ENCODE measurements at places on chromosomes 5 and 9. TPM values are rescaled to one million over a fixed set of nuclear protein-coding genes. Genes with fewer than 3 reads are reported as not detected.

The LNPEP gene
- 34.9 TPM for total RNA-seq

The SPARC gene
- 817 TPM for total RNA-seq

The SYNPO gene
- 1.5 TPM for total RNA-seq

The KCNMB1 gene
- not detected for total RNA-seq

The NME5 gene
- 3.3 TPM for total RNA-seq

The MROH2B gene
- total RNA-seq = under 0.01 TPM

The CYLC2 gene
- total RNA-seq = not detected

The HMHB1 gene
- not detected for total RNA-seq

The TARS1 gene
- total RNA-seq = 215 TPM

The ALDOB gene
- total RNA-seq = not detected

The LCN12 gene
- not detected for total RNA-seq

The ABO gene
- not detected for total RNA-seq

The SLC6A3 gene
- total RNA-seq = under 0.01 TPM

The IFNK gene
- not detected for total RNA-seq

The TNFSF15 gene
- total RNA-seq = 0.20 TPM

The ZNF484 gene
- 9.4 TPM for total RNA-seq

The LCN9 gene
- total RNA-seq = not detected

The LCN10 gene
- total RNA-seq = under 0.01 TPM

The SUSD3 gene
- total RNA-seq = 4.0 TPM

The CCL27 gene
- total RNA-seq = not detected

The MEF2C gene
- 4.4 TPM for total RNA-seq

The IL4 gene
- not detected for total RNA-seq

The C5orf58 gene
- total RNA-seq = not detected

The NPR3 gene
- 10.8 TPM for total RNA-seq

The SLC2A6 gene
- 22.4 TPM for total RNA-seq

The GM2A gene
- total RNA-seq = 29.0 TPM

The CAMK2A gene
- total RNA-seq = 0.73 TPM

The CXCL14 gene
- total RNA-seq = under 0.01 TPM

The ANKRD34B gene
- not detected for total RNA-seq

The PDZD2 gene
- 0.73 TPM for total RNA-seq

The PKD2L2 gene
- not detected for total RNA-seq

The TIMD4 gene
- not detected for total RNA-seq

The POU5F2 gene
- total RNA-seq = 1.5 TPM

The SPATA31D4 gene
- total RNA-seq = not detected

The FOXD4 gene
- total RNA-seq = under 0.01 TPM

The ZBTB26 gene
- 2.6 TPM for total RNA-seq

The PIP5K1B gene
- not detected for total RNA-seq

The EPB41L4B gene
- total RNA-seq = under 0.01 TPM

The ALDH1A1 gene
- total RNA-seq = 0.20 TPM

The OGN gene
- total RNA-seq = 4.0 TPM

The CRB2 gene
- total RNA-seq = not detected

The SLCO4C1 gene
- total RNA-seq = under 0.01 TPM

The ADAMTSL1 gene
- 134 TPM for total RNA-seq

The TPPP gene
- total RNA-seq = not detected

The DEPDC1B gene
- 11.3 TPM for total RNA-seq

The KLHL3 gene
- 3.7 TPM for total RNA-seq

The ENC1 gene
- total RNA-seq = 8.1 TPM

The DRD1 gene
- not detected for total RNA-seq

The DNAJB5 gene
- 7.6 TPM for total RNA-seq

The ATP6V0E1 gene
- total RNA-seq = 143 TPM

The ENTREP1 gene
- not detected for total RNA-seq

The SPINK7 gene
- total RNA-seq = not detected

The FOXD4L6 gene
- 0.37 TPM for total RNA-seq

The TUSC1 gene
- 9.2 TPM for total RNA-seq

The GABRP gene
- under 0.01 TPM for total RNA-seq

The LCN2 gene
- not detected for total RNA-seq

Measured in subcutaneous preadipocyte (primary cell).